SW480 (cell line): ENCODE measurements at places on chromosomes 3 and 15.
A peak's percentile ranks its signal among the peaks of the same experiment; 100 is the strongest.

DNA sequence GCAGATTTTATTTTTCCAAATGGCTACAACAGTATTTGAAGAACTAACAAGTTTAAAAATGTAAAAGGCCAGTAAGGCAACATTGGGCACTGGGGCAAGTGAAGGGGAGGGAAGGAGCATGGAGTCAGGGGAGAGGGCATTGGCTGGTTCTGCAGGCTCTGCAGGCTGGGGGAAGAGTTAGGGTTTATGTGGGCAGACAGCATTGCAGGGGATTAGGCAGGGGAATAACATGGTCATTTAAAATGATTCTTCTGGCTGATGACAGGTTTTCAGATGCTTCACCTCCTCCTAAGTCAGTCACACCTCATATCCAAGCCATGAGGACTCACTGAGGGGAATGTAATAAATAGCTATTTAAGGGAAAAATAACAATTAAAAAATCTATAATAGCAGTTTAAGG, 52.6 kb downstream of the BTD start:
- no peak for DNase-seq

DNA sequence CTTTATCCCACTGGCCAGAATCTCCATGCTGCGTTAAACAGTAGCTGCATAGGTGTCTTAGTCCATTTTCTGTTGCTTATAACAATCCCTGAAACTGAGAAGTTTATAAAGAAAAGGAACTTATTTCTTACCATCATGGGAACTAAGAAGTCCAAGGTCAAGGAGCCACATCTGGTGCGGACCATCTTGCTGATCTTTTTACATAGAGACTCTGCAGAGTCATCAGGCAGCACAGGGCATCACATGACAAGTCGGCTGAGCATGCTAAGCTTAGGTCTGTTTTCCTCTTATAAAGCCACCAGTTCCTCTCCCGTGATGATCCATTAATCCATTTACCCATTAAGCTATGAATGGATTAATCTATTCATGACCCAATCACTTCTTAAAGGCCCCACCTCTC, 22.4 kb upstream of the FAM174B start:
- no peak for DNase-seq

GRCh38 chr15:68627476-68627875, 48.7 kb downstream of the CORO2B start:
- DNase-seq: no peak

DNA sequence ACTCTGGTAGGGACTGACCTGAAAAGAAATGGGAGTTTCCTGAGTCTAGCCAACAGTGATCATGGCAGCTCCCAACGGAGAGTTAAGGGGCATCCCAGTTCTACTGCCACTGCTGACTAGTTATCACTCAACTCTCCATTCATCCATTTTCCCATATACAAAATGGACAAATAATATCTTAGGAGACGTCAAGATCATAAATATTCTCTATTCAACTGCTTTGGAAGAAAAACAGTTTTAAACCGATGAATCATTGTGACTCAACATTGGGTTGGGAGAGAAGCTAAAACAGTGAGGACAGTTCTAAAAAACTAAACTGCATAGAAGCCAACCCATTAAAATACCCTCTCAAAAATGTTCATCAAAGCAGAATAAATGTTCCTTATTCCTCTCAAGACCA, 57.6 kb upstream of the CHRM5 start:
- DNase-seq: no peak

DNA sequence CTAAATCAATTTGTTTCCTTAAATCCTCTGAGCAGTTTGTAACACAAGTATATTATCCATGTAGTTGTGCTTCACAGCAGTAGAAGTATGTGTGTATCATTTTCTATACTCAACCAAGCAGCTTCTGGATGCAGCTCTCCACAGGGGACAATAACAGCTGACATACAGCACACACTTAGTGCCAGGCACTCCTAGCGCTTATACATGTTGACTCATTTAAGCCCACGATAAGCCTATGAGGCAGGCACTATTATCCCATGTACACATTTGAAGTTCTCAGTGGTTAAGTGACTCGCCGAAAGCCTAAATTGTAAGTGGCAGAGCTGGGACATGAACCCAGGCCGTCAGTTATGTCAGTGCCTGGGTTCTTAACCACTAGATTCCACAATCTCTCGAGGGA, 20.3 kb upstream of the LPP start:
- DNase-seq: no peak

DNA sequence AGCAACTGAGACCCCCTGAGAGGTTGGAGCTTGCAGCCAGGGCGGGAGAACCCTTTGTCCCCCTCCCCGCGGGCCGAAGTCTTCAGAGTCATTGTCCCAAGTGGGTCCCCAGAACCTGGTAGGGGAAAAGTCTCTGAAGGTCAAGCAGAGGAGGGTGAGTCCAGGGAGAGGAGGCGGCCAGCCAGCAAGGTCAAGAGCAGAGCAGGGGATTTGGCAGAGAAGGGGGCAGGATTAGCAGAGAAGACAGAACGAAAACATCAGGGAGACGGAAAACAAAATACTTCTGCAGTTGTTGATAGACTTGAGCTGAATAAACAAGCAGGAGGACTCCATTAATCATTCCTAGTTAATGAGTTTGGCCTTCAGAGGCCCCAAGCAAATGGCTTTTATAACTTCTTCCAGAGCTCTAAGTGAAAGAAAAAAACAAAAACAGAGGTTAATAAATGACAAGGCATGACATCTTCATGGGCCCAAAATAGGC, 66.7 kb downstream of the GRIP2 start:
- DNase-seq: no peak

- DNase-seq: no peak
Measured at GRCh38 chr15:101221902-101222301, 29.9 kb downstream of the CHSY1 start.

DNA sequence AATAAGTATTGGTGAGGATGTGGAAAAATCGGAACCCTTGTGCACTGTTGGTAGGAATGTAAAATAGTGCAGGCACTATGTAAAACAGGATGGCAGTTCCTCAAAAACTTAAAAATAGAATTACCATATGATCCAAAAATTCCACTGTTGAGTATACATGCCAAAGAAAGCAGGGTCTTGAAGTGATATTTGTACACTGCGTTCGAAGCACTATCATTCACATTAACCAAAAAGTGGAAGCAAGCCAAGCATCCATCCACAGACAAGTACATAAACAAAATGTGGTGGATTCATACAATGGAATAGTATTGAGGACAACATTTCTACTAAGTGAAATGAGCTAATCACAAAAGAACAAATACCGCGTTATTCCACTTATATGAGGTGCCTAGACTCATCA, 200.7 kb downstream of the TJP1 start:
- DNase-seq: no peak

DNA sequence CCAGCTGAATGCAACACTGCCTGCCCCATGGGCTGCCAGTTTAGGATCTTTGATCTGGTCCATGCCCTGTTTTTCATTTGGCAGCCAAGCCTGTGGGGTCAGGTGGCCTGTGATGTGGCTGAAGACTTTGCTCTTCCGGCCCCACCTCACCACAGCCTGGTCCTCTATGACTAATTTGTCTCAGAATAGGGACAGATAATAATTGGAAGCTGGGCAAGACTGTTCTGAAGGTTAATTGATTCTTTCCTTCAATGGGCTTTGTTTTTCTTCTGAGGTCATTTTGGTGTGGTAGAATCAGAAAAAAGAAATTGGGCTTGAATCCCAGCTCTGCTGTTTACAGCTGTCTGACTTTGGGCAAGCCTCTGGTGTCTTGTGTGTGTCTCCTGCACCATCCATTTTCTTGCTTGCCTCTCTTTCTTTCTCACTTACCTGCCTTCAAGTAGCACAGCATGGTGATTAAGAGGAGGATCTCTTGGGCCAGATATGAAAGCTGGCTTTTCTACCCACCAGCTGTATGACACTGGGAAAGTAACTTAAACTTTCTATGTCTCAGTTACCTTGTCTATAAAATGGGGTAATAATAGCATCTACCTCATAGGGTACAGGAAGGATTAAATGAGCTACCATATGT, 24.2 kb downstream of the ABHD2 start:
- peak; percentile 97 for DNase-seq

- DNase-seq: no peak
Measured at GRCh38 chr3:34107669-34108068, 309.2 kb downstream of the PDCD6IP start.

GRCh38 chr3:189563853-189564563, 67.2 kb upstream of the TP63 start:
- DNase-seq: peak; percentile 80

DNA sequence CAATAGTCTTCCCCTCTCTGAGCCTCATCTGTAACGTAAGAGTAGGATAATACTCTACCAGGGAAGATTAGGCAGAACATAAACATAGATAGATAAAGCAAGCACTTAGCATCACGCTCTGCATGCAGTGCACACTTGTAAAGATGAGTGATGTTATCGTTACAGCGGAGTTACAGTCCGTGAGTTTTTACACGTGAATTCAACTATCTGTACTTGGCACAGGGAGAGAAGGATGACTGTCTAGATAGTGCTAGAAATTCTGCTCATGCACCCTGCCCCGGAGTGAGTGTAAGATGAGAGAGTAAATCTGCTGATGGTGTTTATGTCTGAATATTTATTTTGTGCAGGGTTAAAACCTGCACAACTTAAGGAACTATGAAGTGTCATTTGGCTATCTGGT, 35.8 kb downstream of the HAPLN3 start:
- DNase-seq: no peak

DNA sequence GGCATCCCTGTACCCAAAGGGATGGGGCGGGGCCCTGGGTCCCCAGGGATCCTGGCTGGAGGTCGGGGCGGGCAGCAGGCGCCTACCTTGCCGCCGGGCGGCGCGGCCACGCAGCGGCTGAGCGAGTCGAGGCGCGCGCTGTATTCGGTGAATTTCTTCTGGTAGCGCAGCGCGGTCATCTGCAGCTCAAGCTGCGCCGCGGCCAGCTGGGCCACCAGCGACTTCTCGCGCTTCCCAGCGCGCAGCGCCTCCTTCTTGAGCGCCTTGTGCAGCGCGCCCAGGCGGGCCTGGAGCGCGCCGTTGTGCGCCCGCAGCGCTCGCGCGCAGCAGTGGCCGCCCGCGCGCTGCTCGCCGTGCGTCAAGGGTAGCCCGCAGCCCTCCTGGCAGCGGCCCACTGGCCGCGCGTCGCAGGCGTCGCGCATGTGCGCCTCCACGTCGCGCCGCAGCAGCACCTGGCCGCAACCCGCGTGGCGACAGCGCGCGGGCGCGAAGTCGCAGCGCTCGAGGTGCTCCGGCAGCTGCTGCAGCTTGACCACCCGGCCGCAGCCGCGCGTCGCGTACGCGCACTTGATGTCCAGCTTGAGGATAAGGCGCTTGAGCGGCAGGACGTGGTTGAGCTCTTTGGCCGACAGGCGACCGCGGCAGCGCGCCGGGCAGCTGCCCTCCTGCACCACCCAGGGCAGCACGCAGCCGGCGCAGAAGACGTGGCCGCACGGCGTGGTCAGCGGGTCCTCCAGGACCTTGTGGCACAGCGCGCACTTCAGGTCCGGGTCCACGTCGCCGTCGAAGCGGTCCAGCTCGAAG, 522 bp downstream of the PDZRN3 start:
- no peak for DNase-seq

- DNase-seq: no peak
Measured at GRCh38 chr3:197540961-197541377, 14.8 kb downstream of the BDH1 start.

DNA sequence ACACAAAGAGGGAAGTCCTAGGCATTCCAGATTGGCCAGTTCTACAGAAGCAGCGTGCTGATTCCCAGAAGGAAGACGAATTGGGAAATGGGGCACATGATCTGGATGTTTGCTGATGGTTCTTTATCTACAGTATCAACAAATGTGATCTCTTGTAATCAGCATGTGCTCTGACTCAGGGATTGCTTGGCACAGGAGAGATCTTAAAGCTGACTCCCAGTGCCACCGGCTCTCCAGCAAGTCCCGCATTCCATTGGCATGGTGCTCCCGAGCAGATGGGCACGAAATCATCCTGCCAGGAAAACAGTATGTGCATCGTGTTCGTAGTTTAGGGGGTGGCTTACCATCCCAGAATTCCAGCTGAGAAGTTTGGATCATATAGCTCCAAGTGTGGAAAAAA, 259.9 kb upstream of the NR2F2 start:
- no peak for DNase-seq

DNA sequence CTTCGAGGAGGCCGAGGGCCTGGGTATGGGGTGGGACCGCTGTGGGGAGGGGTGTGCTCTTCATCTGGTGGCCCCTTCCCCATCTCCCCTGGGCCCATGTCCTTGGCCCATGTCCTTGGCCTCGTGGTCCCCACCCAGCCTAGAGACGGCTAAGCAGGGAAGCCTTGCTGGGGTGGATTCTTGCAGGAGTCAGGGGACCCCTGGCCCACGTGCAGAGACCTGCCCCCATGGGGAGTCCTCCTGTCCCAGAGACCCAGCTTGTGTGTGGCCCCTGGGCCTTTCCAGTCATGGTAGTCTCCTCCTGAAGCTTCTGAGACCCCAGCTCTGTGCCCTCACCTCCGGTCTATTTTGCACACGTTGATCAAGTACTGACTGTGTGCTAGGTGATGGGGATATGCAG, 97.4 kb downstream of the TBC1D2B start:
- no peak for DNase-seq

DNA sequence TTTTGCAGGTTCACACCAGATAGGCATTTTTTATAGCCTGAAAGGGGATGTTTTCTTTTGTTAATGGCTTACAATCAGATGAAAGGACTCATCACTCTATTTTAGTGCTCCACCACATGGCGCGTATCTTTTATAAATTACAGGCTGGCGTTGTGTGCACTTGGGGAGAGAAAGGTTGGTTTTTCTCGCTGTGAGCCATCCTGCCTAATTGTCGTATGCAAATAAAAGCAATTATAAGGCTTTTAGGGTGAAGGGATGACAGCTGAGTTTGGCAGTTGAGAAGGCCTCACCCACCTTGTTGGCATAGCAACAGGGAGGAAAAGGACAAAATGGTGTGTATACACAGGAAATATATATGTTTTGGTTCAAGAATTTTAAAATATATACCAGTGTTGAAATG, 268.0 kb downstream of the NR2F2 start:
- DNase-seq: no peak

DNA sequence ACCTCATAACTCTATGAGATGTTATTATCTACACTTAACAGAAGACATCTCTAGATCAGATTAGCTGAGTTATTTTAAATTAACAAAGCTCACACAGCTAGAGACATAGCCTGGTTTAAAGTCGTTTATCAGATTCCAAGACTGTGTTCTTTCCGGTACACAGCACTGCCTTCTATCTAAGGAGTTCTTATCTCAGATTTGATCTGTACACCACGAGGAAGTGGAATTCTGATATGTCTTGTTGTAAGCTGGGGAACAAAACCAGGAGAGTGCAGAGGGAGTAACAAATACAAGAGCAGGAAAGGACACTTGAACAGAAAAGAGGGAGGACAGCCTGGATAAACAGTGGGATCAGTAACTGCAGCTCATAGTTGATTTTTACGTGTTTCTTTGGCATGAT, 61.7 kb upstream of the KCNMB2 start:
- no peak for DNase-seq

- DNase-seq: no peak
Measured at GRCh38 chr3:150972366-150973071, at the start of gene CLRN1. CLRN1 (minus strand) TSS chr3:150972727; CDS start chr3:150972708, 19 bp downstream.

GRCh38 chr3:124163689-124164088, 171.8 kb upstream of the ROPN1 start:
- DNase-seq: no peak

DNA sequence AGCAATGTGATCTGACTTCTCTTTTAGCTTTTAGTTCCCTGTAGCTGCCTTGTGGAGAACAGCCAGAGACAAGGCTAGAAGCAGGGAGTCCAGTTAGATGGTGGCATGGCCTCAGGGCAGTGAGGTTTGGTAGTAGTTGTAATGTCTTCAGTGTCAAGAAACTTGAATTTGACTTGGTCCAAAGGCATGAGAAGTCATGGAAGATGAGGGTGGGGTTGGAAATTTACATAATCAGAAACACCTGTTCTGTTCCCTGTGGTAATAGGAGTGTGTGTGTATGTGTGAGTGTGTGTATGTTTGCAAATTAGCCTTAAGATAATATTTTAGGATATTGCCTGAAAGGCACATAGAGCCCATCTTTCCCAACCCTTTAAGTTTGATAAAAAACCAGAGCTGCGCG, 55.2 kb upstream of the GCNT3 start:
- no peak for DNase-seq
